ENCODE measurements at places on chromosomes 5 and 9. TPM values are rescaled to one million over a fixed set of nuclear protein-coding genes. Genes with fewer than 3 reads are reported as not detected.

The WNK2 gene
- total RNA-seq: not detected

The MAPK9 gene
- total RNA-seq: 37.9 TPM

The OTULINL gene
- total RNA-seq: 5.7 TPM

The GRXCR2 gene
- not detected for total RNA-seq

The FAM120A gene
- 57.1 TPM for total RNA-seq

The DNAH5 gene
- total RNA-seq: 2.2 TPM

The SLC34A3 gene
- total RNA-seq: 1.6 TPM

The CDH10 gene
- 0.53 TPM for total RNA-seq

The RNF183 gene
- not detected for total RNA-seq

The RGS7BP gene
- total RNA-seq: not detected

The PAEP gene
- total RNA-seq: not detected

The BHMT gene
- total RNA-seq: not detected

- no peak for DNase-seq
Measured at GRCh38 chr5:108113950-108114349, 267.9 kb downstream of the FBXL17 start.

DNA sequence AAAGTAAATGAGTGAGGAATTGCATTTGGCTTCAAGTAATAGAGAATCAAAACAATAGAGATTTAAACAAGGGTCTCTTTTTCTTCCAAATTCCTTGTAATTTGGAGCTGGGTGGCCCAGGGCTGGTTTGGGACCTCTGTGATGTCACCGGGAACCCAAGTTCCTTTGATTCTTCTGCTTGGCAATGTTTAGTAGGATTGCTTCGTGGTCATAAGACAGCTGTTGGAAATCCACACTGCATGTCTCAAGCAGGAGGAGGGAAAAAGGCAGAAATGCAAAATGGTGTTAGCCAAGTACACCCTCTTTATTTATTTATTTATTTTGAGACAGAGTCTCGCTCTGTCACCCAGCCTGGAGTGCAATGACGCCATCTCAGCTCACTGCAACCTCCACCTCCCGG lies 72.6 kb upstream of the IL12B start:
- DNase-seq: no peak

GRCh38 chr5:124253203-124253810 lies 493.1 kb downstream of the ZNF608 start:
- DNase-seq: no peak

DNA sequence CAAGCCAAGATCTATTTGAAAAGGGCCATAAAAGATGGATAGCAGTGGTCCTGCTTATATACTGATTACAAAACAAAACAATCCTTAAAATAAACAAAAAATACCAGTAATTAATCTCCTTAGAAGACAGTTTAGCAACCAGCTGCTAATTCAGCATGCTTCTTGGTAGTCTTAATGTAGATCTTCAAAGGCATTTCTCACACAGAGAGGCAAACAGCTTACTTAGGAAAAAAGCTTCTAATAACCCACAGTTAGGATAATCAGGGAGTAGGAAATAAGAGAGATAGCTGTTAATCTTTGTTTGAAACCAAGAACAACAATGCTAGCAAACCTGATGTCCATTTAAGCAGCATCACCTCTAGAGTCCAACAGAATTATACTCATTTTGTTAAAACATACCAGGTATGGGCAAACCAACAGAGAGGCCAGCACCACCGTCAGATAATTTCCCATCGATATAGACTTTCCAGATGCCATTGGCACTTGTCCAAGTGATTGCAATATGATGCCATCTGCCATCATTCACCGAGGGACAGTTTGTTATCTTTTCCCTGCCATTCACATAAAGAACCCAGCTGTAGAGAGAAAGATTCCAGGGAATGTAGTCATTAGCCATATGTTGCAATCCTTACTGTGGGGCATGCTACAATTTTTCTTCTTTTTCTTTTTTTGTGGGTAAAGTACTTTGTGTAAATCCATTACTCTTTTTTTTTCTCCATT lies 105.6 kb upstream of the TXNDC8 start:
- DNase-seq: peak; percentile 42

- no peak for DNase-seq
Measured at GRCh38 chr5:86199287-86199686, 418.5 kb upstream of the COX7C start.

GRCh38 chr9:112332977-112333638 lies at the start of gene PTBP3:
PTBP3 (minus strand) TSS chr9:112333619; CDS start chr9:112297865, 35,754 bp downstream.
- DNase-seq: peak; percentile 34

DNA sequence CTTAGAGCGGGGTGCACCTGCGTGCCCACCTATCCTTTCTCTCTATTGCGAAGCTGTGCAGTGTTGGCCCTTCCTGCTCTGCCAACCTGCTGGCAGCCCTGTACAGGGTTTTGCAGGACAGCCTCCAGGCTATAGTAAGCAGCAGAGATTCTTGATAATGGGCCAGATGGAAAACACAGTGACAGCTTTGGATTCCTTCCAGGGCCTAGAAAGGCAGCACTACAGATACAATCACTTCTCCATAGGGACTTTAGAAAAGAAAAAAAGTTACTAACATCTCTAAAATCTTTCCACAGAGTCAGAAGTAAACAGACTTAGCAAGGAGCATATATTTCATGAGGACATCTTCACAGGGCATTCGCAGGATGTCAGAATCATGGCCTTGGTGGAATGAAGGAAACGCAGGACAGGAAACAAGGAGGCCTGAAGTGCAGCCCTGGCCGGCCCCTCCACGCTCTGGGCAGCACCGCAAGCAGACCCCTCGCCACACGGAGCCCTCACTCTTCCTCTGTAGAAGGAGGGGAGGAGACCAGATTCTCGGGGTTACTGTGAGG lies 172.1 kb upstream of the GAS1 start:
- DNase-seq: peak; percentile 76

DNA sequence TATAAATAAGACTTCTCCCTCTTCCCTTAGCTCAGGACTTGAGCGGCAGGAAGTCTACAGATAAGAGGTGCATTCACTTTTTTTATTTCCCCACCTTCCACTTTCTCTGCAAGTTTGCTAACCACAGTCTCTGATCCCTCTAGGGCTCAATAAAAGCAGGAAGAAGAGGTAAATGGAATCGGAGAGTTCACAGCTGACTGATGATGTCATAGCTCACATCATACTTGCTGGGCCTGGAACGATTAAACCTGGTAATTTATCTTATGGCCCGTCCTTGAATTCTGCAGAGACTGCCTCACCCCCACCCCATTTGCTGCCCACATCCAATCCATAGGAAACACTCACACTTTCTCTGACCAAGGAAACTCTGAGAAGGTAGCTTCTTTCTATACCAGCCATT lies 62.9 kb downstream of the DRD1 start:
- DNase-seq: no peak

DNA sequence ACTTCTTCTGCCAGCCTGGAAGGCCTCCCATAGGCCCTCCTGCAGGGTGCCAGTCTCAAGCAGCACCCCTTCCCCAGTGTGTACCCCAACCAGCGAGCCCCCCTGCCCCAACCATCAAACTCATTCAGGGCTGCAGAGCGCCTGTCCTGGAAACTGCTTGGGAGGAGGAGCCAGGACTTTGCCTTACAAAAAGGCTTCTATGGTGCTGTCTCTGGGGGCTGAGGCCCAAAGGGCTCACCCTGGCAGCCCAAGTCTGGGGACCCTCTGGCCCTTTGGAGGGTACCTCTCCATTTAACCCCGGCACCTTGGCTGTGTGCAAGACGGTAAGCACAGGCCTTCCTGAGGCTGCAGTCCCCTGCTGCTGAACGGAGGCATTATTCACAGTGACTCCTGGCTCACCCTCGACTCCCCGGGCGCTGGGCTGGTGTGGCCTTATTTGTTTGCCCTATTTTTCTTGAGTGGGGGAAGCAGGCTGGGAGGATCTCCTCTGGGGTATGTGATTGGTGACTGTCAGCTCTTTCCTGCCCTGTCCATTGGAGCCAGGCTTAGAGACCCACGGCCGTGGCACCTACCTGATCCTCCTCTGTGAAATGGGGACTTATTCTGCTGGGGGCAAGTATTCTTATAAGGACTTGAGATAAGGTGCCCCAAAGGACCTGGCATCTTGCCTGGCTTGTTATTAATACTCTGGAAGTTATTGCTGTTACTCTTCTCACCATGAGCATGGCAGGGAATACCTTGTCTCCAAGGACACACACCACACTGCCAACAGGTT lies 5.8 kb downstream of the LMX1B start:
- DNase-seq: no peak

- DNase-seq: no peak
Measured at GRCh38 chr9:127121628-127122175, 733 bp downstream of the ANGPTL2 start.

GRCh38 chr9:35577486-35577885 lies 27.6 kb upstream of the TESK1 start:
- DNase-seq: no peak

- DNase-seq: no peak
Measured at GRCh38 chr5:53922508-53923498, 362.4 kb downstream of the NDUFS4 start.

DNA sequence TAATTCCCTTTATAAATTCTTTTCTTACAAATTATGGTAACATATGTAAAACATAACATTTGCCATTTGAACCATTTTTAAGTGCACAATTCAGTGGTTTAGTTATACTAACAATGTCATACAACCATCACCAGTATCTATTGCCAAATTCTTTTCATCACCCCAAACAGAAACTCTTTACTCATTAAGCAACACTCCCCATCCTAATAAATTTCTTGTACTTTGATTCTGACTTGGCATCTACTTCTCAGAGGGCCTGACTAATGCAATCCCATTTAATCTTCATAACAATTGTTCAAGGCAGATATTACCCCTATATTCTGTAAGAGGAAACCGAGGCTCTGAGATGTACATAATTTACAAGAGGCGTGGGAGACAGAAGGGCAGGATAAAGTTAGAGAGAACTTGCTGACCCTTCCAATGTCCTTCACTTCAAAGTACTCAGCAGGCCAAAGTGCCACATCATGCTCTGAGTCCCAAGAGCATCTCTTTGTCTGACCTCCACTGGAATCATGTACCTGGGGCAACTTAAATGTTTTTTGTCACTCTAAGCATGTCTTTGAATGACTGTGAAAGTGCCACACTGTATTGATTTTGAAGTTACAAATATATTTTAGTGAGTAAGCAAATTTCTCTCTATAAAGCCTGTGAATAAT lies 255.3 kb downstream of the KIF4B start:
- DNase-seq: no peak

- DNase-seq: no peak
Measured at GRCh38 chr9:134633362-134634142, 8.1 kb upstream of the COL5A1 start.

GRCh38 chr9:87718231-87718630 lies 7.7 kb upstream of the CTSL start:
- no peak for DNase-seq

GRCh38 chr5:132867046-132867451 lies 607 bp downstream of the UQCRQ start:
- DNase-seq: no peak

DNA sequence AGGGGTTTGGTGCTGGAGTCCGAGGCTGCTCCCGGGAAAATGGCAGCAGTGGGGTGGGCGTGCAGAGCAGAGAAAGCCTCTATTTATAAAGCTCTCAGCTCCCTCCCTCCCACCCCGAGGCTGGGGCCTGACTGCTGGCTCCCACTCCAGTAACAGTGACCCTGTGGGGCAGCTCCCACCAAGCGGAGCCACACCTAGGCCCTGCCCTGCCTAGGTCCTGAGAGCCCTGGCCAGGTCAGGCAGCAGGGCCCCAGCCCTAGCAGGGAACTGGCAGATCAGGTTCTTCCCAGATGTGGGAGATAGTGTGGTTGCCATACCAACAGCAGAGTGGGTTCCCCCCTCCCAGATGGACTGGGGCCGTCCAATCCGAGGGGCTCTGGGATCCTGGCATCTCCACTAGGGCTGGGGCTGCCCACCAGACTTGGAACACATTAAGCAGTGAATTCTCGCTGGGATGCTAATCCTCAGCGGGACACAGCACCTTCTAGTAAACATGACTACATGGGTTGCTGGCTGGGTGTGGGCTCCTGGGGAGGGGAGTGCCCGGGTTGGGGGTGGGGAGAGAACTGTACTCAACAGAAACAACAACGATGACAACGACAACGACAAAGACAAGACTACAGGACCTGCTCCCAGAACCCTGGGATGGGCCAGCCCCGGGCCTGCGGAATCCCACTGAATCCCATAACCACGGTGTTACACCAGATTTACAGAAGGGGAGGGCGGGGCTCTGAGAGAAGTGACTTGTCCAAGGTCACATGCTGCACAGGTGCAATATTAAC lies 1.5 kb downstream of the SH3GLB2 start:
- DNase-seq: no peak

- DNase-seq: peak; percentile 30
Measured at GRCh38 chr9:101536938-101537337, 3.3 kb downstream of the RNF20 start.

DNA sequence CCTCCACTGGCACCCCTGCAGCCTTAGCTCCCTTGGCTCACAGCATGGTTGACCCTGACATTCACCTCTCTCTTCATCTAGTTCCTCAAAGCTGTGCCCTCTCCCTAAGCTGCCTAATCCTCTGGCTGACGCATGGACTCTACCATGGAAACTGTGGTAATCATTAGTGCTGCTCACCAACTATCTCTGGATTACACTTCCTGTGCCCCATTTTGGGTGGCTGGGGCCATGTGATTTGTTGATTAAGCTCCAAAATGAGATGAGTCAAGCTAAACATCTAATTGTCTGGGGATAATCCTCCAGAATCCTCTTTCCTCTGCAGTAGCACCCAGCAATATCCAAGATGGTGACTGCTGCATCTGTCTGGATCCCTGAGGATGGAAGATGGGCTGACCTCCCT lies 264.4 kb downstream of the SH3GL2 start:
- DNase-seq: no peak

DNA sequence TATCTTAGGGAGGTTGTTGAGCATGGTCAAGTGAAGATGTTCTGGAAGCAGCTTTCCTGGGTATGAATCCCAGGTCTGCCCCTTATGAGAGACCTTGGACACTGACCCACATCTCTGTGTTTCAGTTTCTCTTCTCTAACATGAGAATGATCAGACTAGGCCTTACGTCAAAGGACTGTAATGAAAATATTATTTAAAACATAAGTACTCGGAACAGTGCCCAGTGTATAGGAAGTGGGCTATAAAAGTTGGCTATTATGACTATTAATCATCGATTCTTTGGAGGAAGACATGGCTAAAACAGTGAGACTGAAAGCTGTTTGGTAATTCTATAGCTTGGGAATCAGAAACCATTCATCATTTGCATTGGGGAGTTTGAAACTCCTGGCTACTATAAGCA lies 65.3 kb upstream of the MYO10 start:
- DNase-seq: no peak

GRCh38 chr5:168012006-168012405 lies 279.4 kb upstream of the WWC1 start:
- no peak for DNase-seq

DNA sequence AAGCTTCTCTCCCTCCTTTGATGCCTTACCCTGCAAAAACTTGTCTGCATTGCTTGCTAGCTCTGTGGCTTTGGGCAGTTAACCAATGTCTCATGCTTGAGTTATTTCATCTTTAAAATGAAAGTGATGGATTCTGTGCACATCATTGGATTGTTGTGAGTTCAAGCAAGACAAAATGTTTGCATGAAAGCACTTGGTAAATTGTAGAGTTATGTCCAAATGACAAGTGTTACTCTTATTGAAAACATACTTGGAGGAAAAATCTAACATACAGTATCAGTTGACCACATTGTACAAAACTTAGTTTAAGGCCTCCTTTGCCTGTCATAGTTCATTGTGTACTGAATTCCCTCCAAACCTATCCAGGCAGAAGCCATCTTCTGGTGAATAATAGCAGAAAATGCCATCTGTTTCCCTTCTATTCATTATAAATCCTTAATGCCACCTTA lies 30.0 kb downstream of the TGFBR1 start:
- peak; percentile 16 for DNase-seq

Measured in A172 (cell line).